Femur (tissue), 1 donor: ENCODE measurements at places on chromosomes 1 and 21.

GRCh38 chr1:153945131-153945794 is 1.3 kb downstream of the DENND4B start:
- peak; percentile 61 for DNase-seq

- no peak for DNase-seq
Observed at GRCh38 chr1:11064942-11065341, 5.1 kb upstream of the SRM start.

- no peak for DNase-seq
Observed at GRCh38 chr1:222466150-222466865, 81.6 kb downstream of the HHIPL2 start.

DNA sequence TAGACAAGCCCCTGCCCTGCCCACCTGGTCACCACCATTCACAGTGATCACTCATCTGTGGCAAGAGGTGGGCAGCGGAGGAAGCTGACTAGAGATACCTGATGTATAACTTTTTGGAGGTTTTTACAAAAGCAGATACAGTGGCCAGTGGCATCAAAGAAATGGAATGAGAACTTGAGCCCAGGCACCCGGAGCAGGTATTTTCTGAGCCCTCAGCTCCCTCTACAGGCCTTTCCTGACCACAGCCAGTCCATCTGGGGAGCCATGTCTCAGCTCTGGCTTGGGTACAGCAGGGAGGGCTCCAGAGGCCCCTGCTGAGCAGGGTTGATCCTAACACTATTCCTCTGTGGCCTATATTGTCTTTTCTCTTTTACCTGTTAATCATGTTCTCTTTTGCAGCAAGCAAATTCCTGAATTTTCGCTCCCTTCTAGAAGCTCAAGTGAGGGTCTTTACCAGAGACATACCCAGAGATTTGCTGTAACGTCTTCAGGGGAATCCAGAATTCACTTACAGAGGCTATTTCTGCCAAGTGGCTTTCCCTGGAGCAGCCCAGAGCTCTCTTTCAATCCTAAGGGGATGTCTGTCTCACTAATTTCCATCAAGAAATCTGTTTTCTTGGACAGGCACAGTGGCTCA is 27.3 kb downstream of the GPR157 start:
- DNase-seq: peak; percentile 50

- DNase-seq: peak; percentile 19
Observed at GRCh38 chr1:72606216-72606810, 324.0 kb upstream of the NEGR1 start.

GRCh38 chr21:40386294-40386911 is 460.6 kb downstream of the DSCAM start:
- DNase-seq: peak; percentile 25

DNA sequence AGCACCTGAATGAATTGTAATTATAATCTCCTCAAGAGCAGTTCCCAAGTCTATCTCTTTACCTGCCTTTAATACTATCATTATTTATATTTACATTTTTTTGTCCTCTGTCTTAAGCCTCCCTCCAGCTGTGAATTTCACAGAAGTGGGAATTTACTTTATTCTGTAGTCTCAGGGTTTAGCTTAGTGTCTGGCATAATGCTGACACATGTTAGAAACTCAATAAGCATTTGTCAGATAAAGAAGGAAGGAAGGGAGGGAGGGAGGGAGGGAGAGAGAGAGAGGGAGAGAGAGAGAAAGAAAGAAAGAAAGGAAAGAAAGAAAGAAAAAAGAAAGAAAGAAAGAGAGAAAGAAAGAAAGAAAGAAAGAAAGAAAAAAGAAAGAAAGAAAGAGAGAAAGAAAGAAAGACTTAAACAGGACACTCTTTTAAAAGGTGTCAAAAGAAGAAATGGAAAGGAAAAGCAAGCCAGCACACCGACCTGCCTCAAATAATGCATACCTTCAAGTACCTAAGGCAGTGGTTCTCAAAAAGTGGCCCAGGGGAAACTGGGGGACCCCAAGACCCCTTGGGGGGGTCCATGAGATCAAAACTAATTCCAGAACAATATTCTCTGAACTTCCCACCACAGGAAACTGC is 1.8 kb upstream of the PGLYRP4 start:
- no peak for DNase-seq

GRCh38 chr1:151549199-151549598 is 9.1 kb downstream of the TUFT1 start:
- DNase-seq: no peak
